CD4-positive, alpha-beta T cell (primary cell): ENCODE measurements at places on chromosomes 5 and 9. TPM values are rescaled to one million over a fixed set of nuclear protein-coding genes. Genes with fewer than 3 reads are reported as not detected.

VCAN gene
- 6.4 TPM for total RNA-seq

MARCHF3 gene
- 6.2 TPM for total RNA-seq

FOXD4L4 gene
- total RNA-seq, result not detected

XRCC4 gene
- 1.8 TPM for total RNA-seq

UBE2QL1 gene
- total RNA-seq, result 0.33 TPM

RGS7BP gene
- total RNA-seq, result not detected

TMEM215 gene
- not detected for total RNA-seq

DNA sequence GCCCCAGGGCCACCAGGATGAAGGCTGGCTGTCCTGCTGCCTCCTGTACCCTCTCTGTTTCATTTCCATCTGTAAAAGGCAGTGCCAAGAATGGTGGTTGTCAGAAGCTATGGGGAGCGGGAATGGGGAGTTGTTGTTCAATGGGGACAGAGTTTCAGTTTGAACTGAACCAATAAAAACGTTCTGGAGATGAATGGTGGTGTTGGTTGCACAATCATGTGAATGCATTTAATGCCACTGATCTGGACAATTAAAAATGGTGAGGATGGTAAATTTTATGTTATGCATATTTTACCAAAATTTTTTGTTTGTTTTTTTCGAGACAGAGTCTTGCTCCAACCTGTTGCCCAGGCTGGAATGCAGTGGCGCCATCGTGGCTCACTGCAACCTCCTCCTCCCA lies 58.1 kb downstream of the PTPDC1 start:
- H3K4me1 ChIP-seq, result no peaks in the 10 kb centered on the region
- H3K27me3 ChIP-seq, result no peaks in the 10 kb centered on the region
- no peaks in the 10 kb centered on the region for H3K36me3 ChIP-seq
- H3K4me3 ChIP-seq, result no peak overlapping the region
- no peak overlapping the region for H3K27ac ChIP-seq
- no peak for DNase-seq

DNA sequence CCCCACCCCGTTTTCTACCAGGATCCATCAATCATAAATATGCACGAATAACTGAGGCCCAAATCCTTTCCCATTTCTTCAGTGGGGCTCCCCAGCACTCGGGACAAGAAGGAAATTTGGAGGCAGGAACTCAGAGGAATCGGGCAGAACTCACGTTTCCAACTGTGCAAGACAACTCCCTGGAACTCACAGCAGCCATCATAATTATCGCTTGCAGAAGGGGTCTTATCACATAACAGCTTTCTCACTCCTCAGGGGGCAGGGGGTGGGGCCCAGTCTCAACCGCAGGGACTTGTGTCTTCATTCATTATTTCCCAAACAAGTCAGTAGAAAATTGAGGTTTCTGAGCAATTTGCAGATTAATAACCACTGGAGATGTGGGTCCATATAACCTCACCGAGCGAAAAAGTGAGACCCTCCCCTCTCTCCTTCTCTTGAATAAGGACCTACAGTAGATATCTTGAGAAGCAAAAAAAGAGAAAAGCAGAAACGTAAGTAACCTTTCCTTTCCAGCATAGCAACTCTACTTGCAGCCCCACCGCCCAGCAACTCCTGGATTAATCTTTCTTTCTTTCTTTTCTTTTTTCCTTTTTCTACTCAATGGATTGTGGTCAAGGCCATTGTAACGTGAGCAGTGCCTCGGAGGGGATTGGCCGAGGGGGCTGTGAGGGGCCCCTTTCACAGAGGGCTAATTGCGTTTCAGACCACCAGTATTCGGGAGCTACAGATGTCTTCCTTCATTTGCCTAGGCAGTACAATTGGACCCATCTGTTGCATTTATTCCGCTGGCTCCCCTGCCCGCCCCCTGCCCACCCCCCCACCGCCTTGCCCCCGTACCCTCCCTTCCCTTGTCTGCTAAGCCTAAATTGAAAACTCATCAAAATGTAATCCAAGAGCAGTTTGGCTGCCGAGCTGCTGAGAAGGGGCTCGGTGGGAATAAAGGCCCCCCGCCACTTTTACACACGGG lies 24.7 kb upstream of the TIFAB start:
- no peak overlapping the region for H3K4me3 ChIP-seq
- H3K27ac ChIP-seq, result no peak overlapping the region
- H3K27me3 ChIP-seq, result no peaks in the 10 kb centered on the region
- no peak for DNase-seq
- H3K4me1 ChIP-seq, result no peaks in the 10 kb centered on the region
- no peaks in the 10 kb centered on the region for H3K36me3 ChIP-seq

DNA sequence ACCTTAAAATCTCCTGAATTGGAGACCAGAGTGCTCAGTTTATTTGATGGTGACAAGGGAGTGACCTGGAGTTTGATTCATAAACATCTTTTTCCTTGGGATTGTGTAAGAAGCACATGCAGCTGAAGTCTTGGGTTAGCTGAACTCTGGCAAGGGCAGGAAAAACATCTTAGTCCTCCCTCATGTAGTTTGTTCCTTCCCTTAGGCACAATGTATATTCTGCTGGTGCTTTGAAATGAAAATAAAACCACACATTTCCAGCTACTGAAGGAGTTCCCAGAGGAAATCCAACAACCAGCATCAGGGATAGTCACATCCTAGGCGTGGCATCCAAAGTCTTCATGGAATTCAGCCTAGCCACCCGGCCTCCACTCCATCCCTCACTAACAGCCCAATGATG lies 95.2 kb upstream of the PAPPA start:
- no peaks in the 10 kb centered on the region for H3K27me3 ChIP-seq
- H3K4me3 ChIP-seq, result no peak overlapping the region
- no peak overlapping the region for H3K27ac ChIP-seq
- DNase-seq, result no peak
- H3K4me1 ChIP-seq, result no peaks in the 10 kb centered on the region
- H3K36me3 ChIP-seq, result no peaks in the 10 kb centered on the region

- H3K4me3 ChIP-seq, result no peak overlapping the region
- no peaks in the 10 kb centered on the region for H3K27me3 ChIP-seq
- no peaks in the 10 kb centered on the region for H3K36me3 ChIP-seq
- H3K4me1 ChIP-seq, result no peaks in the 10 kb centered on the region
- H3K27ac ChIP-seq, result no peak overlapping the region
These were observed 134.5 kb downstream of the NFIB start for GRCh38 chr9:14179449-14179848.

PRUNE2 gene
- not detected for total RNA-seq

- no peak for DNase-seq
- no peaks in the 10 kb centered on the region for H3K36me3 ChIP-seq
- no peak overlapping the region for H3K4me3 ChIP-seq
- H3K4me1 ChIP-seq, result no peaks in the 10 kb centered on the region
- H3K27ac ChIP-seq, result no peak overlapping the region
These were observed 69.3 kb downstream of the DENND1A start for GRCh38 chr9:123860603-123861002.
